ENCODE measurements at places on chromosomes 2 and 18.

GRCh38 chr18:715626-716025, 3.2 kb upstream of the ENOSF1 start:
- no peak for DNase-seq

- no peak for DNase-seq
Observed at GRCh38 chr18:8799001-8799400, 93.6 kb downstream of the MTCL1 start.

DNA sequence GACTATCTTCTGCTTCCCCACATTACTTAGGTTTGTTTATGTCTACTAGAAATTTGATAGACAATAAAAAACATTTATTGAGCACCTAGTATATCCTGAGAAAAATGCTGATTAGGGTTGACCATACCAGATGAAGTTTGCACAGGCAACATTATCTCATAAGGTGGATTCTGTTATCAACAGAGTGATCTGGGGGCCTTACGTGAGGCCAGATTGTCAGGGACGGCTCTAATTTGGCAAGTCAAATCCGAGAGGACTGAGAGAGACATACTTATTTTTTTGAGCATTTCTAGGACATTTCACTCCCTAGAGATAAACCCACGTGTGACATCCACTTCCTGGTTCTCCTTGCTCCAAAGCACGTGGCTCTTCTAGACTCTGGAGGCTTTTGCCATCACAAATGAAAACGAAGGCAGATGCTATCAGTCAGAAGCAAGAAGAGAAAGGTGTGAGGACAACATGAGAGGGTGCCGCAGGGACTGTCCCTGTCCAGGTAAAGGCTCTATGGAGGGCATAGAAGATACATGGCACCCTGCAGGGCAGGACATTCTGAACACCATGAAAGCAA, 168.0 kb upstream of the REV1 start:
- DNase-seq, result no peak

DNA sequence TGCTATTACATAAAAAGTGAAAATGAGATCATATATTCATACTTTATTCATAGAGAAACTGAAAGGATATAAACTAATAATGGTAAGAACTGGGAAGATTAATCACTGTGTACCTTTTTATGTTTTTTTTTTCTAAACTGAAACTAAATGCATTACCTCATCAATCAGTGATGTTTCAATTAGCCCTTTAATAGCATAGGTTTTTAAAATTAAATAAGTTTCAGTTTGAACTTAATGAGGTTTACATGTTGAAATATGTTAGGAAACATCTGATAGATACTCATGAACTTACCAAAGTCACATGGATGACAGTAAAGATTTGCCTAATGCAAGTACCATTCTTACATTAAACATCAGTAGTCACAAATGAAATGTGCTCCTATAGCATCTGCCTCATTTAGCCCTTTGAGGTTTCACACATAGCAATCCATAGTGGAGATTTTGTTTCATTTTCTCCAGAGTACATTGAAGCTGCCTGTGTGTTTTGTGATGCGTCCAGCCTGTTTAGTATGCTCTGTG, 8.9 kb downstream of the MAPRE2 start:
- DNase-seq, result no peak

GRCh38 chr2:218396688-218397462, 2.8 kb upstream of the CTDSP1 start:
- peak; percentile 67 for DNase-seq

DNA sequence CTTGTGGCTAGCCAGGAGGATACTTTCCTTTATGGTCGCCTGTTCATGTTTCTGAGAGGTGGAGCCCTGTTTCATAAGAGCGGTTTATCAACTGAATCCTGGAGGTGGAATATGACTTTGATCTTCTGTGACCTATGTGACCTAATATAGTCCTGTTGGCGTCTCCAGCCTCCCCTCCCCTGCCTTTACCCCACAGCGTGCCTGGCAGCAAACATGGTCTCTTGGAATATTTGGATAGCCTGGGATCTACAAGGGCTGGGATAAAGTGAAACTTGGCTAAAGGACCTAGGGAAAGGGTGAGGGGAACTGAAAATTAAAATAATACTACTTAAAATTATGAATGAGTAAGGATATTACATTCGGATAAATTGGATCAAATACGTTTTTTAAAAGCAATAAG, 246.0 kb downstream of the BABAM2 start:
- DNase-seq, result no peak

Data from activated CD8-positive, alpha-beta memory T cell treated with anti-CD3 and anti-CD28 coated beads, Interleukin-2, amount 50 U/mL, for 4 hours (primary cell).